ENCODE measurements at places on chromosomes 7 and 10.

- peak within 1 kb of the TSS; percentile 80 for H3K27ac ChIP-seq
- H3K4me1 ChIP-seq: peaks cover 44% of the 10 kb centered on the region
- peak; percentile 91 for DNase-seq
Measured at GRCh38 chr7:90595801-90596670, at the start of gene CDK14. CDK14 (plus strand) TSS chr7:90596321; CDS start chr7:90596628, 307 bp downstream.

DNA sequence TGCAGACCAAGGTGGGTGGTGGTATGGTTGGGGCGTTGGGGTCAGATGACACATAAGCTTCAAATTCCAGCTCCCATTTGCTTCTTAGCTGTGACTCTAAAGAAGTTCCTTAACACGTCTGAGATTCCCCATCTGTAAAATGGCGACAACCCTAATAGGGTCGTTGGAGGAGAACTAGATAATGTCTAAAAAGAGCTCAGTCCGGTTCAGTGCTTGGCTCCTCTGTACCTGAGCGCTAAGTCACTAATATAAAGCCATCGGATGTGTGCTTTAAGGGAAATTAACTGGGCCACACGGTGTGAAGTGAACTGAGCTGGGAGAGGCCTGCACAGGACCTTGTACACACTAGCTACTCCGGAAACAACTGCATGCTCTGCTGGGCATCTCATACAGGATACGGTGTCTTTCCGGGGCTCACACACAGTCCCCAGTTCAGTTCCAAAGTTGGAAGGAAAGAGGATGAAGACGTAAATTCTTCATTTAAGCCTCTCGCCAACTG lies 476 bp upstream of the ZFYVE27 start:
- H3K36me3 ChIP-seq: peaks cover 11% of the 10 kb centered on the region
- H3K4me3 ChIP-seq: peak overlapping the region; percentile 95
- DNase-seq: no peak
- H3K27me3 ChIP-seq: no peaks in the 10 kb centered on the region
- peaks cover 11% of the 10 kb centered on the region for H3K4me1 ChIP-seq

- peaks cover 14% of the 10 kb centered on the region for H3K4me1 ChIP-seq
- H3K36me3 ChIP-seq: no peaks in the 10 kb centered on the region
- no peak overlapping the region for H3K27ac ChIP-seq
- no peak for DNase-seq
- no peak overlapping the region for H3K4me3 ChIP-seq
- no peaks in the 10 kb centered on the region for H3K27me3 ChIP-seq
Measured at GRCh38 chr10:88184543-88185297, 321.3 kb downstream of the PTEN start.

- no peak overlapping the region for H3K27ac ChIP-seq
- H3K36me3 ChIP-seq: no peaks in the 10 kb centered on the region
- H3K27me3 ChIP-seq: no peaks in the 10 kb centered on the region
- no peak overlapping the region for H3K4me3 ChIP-seq
- no peaks in the 10 kb centered on the region for H3K4me1 ChIP-seq
- no peak for DNase-seq
Measured at GRCh38 chr10:127472976-127473375, 76.1 kb upstream of the NPS start.

DNA sequence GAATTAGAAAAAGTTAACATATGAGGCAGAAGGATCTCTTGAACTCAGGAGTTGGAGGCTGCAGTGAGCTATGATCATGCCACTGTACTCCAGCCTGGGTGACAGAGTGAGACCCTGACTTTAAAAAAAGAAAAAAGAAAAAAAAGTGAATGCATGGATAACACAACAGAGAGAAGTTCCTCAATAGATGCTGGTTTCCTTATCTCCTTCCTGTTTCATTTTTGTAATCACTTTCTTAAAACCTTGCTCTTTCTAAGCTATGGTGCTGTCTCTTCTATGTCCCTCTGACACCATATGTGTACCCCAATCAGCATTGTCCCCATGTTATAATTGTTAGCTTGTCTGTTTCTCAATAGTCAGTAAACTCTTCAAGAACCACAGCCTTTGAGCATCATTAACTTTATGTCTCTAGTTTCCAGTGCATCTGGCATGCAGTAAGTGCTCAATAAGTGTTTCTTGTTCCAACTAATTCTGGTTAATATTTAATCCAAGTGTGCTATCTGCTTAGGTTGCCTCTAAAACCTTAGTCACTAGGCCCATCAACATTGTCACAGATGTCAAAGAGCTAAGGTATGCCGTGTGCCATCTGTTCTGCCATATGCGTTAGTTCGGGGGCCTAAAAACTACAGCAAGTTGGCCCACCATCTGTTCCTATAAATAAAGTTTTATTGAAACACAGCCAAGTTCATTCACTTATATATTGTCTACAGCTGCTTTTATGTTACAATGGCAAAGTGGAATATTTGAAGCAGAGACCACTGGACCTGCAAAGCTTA lies 36.2 kb downstream of the MPP7 start:
- H3K27me3 ChIP-seq: peaks cover 5% of the 10 kb centered on the region
- no peak overlapping the region for H3K4me3 ChIP-seq
- no peak overlapping the region for H3K27ac ChIP-seq
- no peak for DNase-seq
- no peaks in the 10 kb centered on the region for H3K4me1 ChIP-seq

DNA sequence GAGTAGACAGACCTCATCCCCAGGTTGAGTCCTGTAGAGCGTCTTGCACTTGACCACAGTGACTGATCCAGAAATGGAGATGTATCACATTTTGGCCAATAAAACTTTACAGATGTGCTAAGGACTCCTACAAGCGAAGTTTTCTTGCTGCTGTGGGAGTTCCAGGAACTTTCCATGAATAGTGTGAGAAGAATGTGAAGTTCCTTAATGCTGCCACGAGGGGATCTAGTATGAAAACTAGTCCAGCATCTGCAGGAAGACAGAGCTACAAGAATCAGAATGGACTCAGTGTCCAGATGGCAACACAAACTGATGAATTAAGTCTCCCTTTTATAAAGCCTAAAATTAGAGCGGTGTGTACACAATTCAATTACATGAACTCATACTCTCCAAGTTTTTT lies 14.8 kb upstream of the LSM8 start:
- no peak overlapping the region for H3K27ac ChIP-seq
- no peak overlapping the region for H3K4me3 ChIP-seq
- H3K36me3 ChIP-seq: no peaks in the 10 kb centered on the region
- no peaks in the 10 kb centered on the region for H3K4me1 ChIP-seq

- H3K27me3 ChIP-seq: no peaks in the 10 kb centered on the region
- DNase-seq: no peak
- peaks cover 7% of the 10 kb centered on the region for H3K4me1 ChIP-seq
- no peak overlapping the region for H3K4me3 ChIP-seq
- no peaks in the 10 kb centered on the region for H3K36me3 ChIP-seq
- no peak overlapping the region for H3K27ac ChIP-seq
Measured at GRCh38 chr10:122050311-122050710, 61.3 kb downstream of the TACC2 start.

DNA sequence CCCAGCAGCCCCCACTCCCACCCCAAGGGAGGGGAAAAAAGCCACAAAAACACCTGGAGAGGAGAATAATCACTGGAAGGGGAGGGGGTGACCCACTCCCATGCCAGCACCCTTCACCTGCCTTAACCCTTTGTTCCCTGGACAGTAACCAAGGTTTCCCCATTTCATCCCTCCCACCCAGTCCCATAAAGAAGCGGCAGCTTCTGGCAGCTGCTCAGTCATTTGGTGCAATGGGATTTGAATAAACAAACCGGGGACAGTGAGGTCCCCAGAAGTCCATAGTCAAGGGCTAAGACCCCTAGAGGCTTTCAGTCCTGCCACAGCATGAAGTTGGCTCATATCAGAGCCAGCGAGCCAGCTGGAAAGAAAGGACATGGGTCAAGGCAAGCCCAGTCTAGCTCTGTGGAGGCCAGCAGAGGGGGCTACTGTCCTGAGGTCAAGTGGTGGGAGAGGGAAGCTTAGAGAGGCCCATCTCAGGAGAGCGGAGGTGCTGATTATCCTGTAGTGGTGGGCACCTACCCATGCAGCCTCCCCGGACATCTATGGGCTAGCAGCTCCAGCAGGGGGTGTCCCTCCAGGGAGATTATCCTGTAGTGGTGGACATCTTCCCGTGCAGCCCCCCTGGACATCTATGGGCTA lies 58.9 kb upstream of the LBX1 start:
- peaks cover 79% of the 10 kb centered on the region for H3K27me3 ChIP-seq
- H3K36me3 ChIP-seq: no peaks in the 10 kb centered on the region
- no peak for DNase-seq
- H3K27ac ChIP-seq: no peak overlapping the region
- 0 out of 2 replicates have a peak, but pooled peaks cover 3% of the 10 kb centered on the region for H3K4me1 ChIP-seq

DNA sequence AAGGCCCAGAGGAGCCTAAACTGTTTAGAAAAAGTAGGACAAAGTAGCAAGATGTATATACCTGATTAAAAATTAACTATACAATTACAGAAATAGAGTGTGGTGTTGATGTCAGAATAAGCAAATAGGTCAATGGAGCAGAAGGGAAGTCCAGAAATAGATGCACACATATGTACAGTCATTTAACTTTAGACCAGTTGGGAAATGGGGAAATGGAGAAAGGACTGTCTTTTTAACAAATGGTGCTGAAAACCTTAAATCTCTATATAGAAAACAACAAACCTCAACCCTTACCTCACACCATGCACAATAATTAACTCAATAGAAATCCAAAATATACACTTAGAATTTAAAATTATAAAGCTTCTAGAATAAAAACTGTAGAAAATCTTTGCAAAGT lies 72.2 kb downstream of the CH25H start:
- no peak for DNase-seq
- H3K36me3 ChIP-seq: no peaks in the 10 kb centered on the region
- peaks cover 20% of the 10 kb centered on the region for H3K4me1 ChIP-seq
- H3K27ac ChIP-seq: no peak overlapping the region
- H3K27me3 ChIP-seq: no peaks in the 10 kb centered on the region

Measured in GM23248 (cell line).